Hematopoietic multipotent progenitor cell treated with erythropoietin and hydrocortisone succinate and interleukin-3 and kit ligand, for 17 days (in vitro differentiated cells): ENCODE measurements at places on chromosomes 2 and 18.

- DNase-seq, result no peak
These were observed 713.9 kb upstream of the CDH2 start for GRCh38 chr18:28890791-28891190.

- no peak for DNase-seq
These were observed 175.5 kb downstream of the PRPF40A start for GRCh38 chr2:152541712-152542111.

DNA sequence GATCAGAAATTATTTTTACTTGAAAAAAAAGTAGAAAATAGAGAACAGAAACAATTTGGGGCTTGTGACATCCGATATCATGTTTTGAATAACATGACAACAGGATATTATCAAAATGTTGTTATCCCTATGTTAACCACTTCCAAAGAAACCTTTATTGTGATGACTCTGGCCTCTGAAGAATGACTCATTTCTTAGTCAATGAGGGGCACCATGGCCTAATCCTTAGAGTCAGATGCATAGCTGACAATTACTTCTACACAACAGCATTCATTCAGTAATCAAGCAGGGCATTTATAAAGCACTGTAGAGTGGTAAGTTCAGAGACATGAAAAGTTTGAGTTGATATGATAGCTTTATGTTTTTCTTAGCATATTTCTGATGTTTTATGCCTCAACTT lies 703.0 kb downstream of the RNF144A start:
- DNase-seq, result no peak

- DNase-seq, result no peak
These were observed 47.3 kb downstream of the POU3F3 start for GRCh38 chr2:104901037-104901881.

DNA sequence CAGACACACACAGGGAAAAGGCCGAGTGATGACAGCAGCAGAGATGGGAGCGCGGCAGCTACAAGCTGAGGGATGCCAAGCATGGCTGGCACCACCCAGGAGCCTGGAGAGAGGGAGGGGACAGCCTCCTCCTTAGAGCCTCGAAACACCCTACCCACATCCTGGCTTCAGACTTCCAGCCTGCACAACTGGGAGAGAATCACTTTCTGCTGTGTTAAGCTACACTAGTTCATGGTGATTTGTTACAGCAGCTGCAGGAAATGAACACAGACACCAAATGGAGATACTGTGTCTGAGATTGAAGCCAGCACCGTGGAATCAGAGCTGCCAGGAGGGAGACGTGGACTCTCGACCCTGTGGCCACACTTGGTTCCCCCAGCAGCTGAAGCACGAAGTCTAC lies 27.5 kb upstream of the FOSL2 start:
- peak; percentile 10 for DNase-seq

DNA sequence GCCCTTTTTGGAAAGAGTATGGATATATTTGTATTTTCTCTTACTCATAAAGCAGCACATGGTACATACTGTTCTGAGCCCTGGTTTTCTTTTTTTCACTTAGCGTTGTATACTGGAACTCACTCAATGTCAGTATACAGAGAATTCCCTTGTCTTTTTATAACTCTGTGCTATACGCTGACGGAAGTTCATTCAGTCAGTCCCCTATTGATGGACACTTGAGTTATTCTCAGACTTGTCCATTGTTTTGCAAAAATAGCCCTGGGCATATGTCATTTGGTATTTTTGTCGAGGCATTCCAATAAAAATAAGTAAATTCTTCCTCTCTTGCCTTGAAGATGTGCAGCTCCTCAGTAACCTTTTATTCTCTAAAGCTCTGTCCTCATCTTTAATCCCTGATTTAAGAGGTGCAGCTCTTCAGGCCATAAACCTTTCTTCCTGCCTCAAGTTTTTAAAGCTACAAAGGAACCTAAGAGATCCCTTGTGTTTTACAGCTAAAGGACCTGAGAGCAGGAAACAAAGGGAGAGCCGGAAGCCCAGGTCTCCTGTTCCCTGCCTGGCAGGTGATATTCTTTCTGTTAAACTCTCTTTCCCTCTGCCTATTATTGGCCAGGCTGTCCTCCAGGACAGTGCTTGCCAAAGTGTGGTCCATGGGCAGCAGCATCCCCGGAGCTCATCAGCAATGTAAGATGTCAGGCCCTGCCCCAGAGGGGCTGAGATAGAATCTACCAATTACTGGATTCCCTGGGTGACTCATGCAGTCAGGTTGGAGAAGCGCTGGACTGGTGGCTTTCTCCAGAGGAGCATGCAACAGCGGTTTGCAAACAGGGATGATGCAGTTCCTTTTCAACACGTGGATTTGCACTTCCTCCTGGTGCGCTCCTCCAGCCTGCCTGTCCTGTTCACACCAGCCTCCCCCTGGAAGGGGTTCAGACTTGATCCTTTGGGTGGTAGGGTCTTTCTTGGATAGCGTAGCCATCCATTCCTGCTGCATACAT lies 158.0 kb downstream of the NEDD4L start:
- no peak for DNase-seq

- DNase-seq, result peak; percentile 8
These were observed 580 bp upstream of the NDUFV2 start for GRCh38 chr18:9101730-9102507.
